Activated gamma-delta T cell (primary cell): ENCODE measurements at places on chromosomes 13 and 19.

DNA sequence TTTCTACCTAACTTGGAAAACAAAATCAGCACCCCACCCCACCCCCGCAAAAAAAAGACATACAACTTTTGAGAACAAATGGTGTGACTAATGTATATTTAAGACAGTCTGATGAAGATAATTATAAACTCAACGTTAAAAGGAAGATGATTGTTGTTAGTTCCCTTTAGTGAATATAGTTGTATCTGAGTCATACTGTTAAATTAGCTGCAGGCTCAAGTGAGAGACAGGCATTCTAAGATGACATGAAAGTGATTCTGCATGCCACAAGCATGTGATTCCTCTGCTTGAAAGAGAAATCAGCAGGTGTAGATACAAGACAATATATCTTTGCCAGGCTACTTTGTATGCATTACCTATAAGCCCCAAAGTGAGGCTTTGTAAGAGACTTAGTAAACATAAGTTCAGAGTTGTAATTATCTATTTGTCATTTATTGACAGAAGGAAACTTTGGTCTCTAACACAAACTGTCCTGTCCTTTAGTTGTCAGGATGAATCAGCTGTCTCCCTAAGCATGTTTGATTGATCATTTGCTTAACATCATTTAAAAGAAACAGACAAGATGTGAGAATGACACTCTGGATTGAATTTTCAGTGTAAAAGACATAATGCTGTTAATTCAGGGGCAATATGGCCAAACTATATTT is 319.4 kb upstream of the HTR2A start:
- DNase-seq, result no peak

DNA sequence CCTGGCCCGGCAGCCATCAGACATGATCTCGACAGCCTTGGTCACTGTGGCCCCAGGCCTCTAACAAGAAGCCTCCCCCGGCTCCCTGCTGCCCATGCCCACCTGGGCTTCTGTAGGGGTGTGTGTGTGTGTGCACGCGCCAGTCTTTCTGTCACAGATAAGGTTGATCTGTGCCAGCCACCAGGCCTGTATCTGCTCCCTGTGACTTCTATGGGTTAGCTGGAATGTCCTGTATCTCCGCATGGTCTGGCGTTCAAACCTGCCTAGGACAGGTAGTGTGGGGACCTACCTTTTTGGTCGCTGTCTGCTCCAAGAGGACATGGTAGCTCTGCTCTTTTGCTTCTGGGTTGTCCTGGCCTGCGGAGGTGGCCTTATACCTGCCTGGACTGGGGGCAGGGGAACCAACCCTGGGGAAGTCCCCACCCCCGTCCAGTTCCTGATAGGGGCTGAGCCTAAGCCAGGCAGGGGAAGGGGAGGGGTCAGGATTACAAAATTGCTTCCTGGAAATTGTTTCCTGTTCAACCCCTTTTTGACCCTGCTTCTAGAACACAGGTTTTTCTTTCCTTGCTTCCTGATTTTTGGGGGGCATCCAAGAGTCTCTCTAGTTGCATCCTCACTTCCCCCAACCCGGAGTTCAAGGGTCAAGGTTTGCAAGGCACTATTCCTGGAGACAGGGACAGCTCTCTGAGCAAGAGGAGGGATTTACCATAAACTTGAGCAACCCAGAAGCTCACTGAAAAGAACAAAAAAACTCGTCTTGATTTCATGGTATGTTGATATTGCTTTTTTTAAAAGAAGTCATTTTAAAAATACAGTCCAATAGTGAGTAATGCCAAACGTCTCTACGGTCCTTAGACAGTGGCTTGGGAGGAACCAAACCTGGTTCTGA is at the start of gene LRG1:
TSS of gene LRG1 (minus strand) at position 344 of the 889 bp plus-strand sequence. CDS start at position 321, 23 bp downstream.
- DNase-seq, result no peak

DNA sequence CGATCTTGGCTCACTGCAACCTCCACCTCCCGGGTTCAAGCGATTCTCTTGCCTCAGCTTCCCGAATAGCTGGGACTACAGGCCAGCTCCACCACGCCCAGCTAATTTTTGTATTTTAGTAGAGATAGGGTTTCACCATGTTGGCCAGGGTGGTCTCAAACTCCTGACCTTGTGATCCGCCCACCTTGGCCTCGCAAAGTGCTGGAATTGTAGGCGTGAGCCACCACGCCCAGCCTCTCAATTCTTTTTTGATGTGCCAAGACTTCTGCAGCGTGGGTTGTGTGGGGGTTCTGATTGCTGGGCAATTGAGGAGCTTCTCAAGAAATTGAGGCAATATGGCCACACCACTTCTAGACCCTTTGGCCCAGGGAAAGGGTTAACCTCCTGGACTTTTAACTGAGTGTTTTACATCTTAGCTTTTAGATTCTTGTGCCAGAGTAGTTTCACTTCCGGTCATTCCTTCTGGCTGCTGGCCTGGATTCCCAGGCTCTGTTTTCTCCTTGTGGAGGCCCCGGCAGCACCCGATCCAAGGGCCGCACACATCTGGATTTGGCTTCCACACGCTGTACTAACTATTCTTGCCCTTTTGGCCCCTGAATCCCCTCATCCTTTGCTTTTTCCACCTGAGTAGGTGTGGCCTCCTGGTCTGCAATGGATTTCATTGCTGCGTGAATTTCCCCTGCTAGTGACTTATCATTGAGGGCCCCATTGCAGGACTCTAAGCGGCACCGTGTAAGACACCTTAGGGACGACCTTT is 14.7 kb downstream of the SMARCA4 start:
- no peak for DNase-seq

- DNase-seq, result no peak
These were observed 42.6 kb downstream of the ZNF527 start for GRCh38 chr19:37413313-37414084.

DNA sequence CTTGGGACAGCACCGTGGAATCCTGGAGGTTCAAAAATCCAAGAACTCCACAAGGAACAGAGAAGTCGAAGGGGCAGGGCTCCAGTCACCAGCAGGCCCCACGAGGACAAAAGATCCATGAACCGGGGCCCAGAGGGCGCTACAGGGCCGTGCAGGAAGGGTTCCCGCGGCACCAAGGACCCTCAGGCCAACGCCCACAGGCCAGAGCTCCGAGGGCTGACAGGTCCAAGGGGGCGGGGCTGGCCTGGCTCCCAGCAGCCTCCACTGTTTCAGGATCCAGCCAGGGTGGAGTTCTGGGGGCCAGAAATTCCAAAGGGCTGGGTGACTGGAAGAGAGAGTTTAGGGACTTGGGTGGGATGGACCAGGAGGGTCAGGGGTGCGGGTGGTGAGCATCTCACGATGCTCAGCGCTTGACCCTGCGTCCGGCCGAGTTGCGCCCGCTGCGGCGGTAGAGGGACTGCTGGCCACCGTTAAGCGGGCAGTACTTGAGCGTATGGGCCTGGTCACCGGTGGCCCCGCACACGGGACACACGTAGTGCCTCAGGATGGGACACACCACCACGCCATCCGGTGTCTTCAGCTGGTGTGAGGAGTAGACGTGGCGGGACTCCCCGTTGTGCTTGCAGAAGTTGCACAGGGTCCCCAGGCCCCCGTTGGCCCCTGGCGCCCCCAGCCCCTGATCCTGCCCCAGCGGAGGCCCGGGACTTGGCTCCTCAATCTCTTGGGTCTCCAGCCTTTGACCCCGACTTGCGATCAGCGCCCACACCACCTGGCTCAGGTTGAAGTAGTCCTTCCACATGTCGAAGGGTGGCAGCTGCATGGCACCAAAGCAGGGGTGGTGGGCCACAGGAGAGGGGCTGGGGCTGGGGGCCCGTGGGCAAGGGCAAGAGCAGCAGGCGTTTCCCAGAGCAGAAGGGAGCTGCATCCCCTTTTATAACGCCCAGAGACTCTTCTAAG is at the start of gene NANOS2:
TSS of gene NANOS2 (minus strand) at position 905 of the 957 bp plus-strand sequence. CDS start at position 820, 85 bp downstream.
- DNase-seq, result no peak

DNA sequence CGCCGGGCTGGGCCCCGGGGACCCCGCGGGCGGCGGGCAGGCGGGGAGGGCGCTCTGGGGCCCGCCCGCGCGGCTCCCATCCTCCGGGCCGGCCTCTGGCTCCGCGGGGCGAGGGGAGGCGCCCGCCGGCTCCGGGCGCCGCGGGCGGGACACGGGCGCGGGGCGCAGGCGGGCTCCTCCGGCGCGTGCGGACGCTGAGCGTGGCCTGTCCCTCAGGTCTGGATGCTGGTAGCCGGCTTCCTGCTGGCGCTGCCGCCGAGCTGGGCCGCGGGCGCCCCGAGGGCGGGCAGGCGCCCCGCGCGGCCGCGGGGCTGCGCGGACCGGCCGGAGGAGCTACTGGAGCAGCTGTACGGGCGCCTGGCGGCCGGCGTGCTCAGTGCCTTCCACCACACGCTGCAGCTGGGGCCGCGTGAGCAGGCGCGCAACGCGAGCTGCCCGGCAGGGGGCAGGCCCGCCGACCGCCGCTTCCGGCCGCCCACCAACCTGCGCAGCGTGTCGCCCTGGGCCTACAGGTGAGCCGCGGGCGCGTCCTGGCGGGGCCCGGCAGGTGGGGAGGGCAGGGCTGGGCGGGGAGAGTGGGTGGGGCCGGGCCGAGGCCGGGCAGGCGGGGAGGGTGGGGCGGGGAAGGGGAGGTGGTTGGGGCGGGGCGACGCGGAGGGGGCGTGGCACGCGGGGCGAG is 420 bp downstream of the IL17D start:
- peak; percentile 63 for DNase-seq

DNA sequence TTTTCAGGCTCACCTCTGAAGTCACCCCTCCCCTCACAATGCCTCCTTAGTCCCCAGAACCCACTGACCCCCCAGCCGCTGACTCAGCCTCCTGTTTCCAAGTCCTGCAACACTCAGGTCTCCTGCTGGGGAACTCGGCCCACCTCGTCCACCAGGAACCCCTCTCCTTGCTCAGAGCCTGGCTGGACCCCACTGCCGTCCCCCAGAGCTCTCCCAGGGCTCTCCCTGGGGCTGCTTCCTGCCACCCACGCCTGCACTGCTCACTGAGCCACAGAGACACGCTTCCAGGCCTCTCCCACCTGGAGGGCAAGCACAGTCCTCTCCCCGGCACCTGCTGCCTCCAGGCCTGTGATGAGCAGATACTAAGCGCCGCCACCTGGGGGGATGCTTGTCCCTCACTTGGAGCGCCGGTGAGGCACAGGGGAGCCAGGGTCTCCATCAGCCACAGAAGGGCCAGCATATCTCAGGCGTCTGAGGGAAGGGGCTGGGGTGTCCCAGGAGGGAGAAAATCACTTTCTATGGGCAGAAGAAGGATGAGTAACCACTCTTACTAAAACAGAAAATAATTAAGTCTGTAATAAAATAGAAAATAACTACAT is 53.8 kb downstream of the KLF2 start:
- DNase-seq, result no peak

DNA sequence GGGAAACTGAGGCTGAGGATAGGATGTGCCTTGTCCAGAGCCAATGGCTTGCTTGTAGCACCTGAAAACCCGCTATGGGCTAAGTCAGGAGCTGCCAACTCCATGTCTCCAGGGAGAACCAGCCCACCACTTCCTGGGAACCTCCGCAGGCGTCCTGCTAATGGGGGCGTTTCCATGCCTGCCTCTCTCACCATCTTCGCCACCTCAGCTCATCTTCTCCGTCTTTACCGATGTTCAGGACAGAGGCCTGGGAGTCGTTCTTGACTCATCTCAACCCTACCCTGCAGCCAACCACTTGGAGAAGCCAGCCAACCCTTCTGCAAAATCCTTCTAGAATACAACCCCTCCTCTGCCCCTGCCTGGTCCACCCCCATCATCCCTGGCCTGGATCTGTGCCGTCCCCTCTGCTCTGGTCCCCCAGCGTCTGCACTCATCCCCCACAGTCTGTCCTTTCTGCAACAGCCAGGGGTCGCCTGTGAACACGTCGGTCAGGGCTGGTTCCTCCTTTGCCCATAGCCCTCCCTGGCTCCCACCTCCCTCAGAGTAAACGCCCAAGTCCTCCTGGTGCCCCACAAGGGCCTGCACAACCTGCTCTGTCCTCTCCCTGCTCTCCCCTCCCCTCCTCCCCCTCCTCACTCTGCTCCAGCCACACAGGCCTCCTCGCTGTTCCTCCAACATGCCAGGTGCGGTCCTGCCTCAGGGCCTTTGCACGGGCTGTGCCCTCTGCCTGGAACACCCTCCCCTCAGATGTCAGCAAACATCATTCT is 31.0 kb downstream of the PTPRS start:
- no peak for DNase-seq

DNA sequence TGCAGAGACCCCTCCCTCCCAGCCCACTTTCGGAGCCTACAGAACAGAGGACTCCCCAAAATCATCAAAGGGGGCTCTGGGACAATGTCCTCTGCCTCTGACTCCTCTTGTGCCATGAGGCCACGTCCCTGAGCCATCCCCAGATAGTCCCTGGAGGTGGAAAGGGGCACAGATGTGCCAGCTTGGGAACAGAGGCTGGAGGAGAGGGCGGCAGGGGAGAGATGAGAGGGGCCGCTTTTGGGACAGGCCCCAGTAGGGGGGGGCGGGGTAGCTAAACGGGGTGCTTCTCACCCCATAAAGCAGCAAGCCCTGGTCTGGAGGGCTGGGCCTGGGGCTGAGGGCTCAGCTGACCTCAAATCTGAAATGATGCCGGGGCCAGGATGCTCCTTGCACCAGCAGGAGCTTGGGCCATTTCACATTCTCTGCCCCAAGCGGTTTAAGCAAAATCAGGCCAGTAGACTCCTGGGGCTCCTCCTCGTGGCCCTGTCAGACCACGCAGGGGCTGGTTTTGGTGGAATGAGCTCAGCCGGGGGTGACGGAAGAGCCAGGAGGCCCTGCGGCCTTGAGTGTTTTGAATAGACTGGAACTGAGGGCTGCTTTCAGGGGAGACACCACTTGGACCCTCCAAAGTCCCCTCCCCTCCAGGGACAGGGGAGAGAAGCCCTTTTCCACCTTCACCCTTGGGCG is 27.1 kb downstream of the ONECUT3 start:
- no peak for DNase-seq

GRCh38 chr19:34375598-34375997 is 10.6 kb downstream of the GPI start:
- no peak for DNase-seq

DNA sequence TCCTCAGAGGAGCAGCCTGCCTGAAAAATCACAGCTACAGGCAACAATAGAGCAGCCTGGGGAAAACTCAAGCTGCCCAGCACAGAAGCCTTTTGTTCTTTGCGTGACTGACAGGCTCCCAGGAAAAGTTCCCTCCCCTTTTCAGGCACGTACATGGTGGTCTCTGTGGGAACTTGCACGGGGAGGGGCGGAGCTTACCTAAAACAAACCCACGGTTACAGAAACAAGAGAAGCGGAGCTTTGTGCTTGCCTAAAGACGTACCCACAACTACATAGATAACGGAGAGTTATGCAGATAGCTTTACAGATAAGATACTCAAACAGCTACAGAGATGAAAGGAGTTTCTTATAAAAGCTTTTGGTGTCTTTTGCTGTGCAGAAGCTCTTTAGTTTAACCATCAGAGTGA is 11.4 kb downstream of the ETFB start:
- DNase-seq, result no peak

GRCh38 chr19:40614622-40615411 is 13.6 kb downstream of the LTBP4 start:
- no peak for DNase-seq
